NCI-H1092 treated with DMSO at 0.1 percent for 48 hours (cell line): ENCODE measurements at places on chromosomes 3 and 15.
A peak's percentile ranks its signal among the peaks of the same experiment; 100 is the strongest.

GRCh38 chr15:75468913-75469598 is 17.6 kb upstream of the SIN3A start:
- DNase-seq = no peak

GRCh38 chr3:16174389-16174788 is at the start of gene GALNT15:
Gene GALNT15, plus strand, starts transcription at chr3:16174680. Its CDS starts 472 bp downstream, at chr3:16175152.
- DNase-seq = no peak

DNA sequence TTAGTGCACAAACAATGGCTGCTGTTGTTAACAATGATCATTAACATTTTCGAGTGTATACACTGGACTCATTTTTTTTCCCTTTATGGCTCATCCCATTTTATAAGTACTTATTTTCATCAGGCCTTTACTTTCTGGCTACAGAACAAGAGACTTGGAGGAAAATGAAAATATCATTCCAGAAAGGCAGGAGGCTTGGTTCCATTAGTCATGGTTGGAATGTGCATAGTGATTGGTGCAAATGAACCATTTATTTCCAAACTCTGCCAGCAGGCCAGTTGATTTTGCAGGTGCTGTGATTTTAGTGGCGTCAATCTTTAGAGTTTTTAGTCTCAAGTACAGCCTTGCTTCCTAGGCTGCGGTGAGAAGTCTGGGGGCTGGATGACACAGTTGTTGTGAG is 151.8 kb downstream of the ITPR1 start:
- no peak for DNase-seq

DNA sequence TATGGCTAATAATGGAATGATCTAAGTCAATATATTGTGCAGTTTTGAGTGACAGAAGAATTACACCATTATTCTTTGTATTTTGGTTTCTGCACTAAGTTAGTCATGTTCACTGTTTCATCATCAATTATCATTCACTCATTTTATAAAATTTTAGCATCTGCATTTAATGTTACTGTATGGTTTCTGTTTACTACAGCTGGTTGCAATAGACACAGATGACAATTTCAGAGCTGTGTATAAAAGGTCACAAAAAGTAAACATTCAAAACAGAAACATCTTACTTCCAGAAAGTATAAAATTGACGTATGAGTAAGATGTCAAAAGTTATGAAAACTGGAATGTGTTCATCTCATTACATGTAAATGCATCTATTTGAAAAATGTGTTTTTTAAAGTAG is 111.1 kb upstream of the GBE1 start:
- DNase-seq = no peak

- no peak for DNase-seq
Observed at GRCh38 chr15:93089727-93090305, 805 bp upstream of the RGMA start.

DNA sequence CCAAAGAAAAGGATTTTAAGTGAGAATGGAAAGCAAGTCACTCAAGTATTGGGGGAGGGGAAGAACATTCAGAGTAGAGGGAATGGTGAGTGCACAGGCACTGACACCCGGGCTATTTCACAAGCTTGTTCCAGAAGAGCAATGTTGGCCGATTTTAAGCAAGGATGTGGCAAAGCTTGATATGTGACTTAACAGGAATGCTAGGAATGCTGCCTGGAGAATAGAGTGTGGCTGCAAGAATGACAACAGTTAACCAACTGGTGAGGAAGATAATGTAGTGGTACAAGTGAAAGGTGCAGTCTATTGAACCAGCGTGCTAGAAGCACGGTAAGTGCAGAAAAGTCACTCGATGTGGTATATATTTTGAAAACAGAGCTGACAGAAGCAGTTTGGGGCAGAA is 6.2 kb upstream of the CCDC80 start:
- DNase-seq = no peak

GRCh38 chr3:42510325-42510724 is 7.9 kb downstream of the VIPR1 start:
- no peak for DNase-seq

GRCh38 chr3:31579828-31580227 is 47.1 kb downstream of the STT3B start:
- no peak for DNase-seq

GRCh38 chr3:151371526-151371925 is 13.0 kb downstream of the P2RY12 start:
- DNase-seq = no peak

DNA sequence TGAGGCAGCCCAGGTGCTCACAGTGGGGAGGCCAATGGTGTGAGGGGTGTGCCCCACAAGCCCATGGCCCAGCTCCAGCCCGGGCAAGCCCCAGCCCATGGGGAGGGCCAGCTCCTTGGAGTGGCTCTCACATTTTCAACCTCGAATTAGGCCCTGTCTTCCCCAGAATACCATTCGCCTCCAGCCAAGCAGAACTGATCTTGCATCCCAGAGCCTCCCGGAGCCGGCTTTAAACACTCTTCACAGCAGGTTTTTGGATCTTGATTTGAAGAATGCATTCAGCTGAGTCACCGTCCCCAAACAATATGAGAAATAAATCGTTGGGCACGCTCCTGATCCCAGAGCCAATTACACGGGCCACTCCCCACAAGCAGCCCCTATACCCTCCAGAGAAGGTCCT is 23.7 kb downstream of the TPRA1 start:
- peak; percentile 51 for DNase-seq

DNA sequence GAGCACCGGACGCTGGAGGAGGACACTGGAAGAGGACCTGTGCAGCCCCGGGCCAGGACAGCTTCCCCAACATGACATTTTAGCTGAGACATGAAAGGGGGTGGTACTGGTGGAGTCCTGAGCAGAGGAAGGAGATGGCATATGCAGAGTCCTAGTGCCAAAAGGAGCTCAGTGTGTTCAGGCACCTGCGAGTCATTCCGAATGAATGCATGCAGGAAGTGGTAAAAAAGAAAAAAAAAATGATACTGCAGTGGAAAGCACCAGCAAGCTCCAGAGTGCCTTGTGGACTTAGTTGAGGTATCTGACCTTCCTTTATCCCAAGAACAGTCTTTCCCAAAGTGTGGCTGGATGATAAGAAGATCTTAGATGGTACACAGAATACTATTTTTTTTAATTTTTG is 6.6 kb upstream of the ZNF148 start:
- DNase-seq = no peak

DNA sequence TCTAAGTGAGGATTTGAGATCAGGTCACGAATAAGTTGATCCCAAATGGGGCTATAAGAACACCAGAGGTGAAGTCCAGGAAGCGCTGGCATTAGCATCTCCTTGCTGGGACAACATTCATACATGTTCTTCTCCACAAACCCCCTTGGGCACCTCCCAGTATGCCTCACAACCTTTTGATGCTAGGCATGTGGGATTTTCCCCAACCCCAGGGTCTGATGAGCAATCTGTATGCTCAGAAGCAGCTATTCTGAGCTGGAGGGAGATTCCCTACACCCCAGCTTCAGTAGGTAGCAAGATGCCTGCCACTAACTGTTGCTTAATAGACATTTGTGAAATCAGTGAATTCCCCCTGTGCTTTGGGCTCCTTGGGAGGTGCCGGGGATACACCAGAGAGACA is 32.2 kb downstream of the SLC6A11 start:
- no peak for DNase-seq

- DNase-seq = no peak
Observed at GRCh38 chr3:160675566-160676124, 1.3 kb upstream of the ARL14 start.

DNA sequence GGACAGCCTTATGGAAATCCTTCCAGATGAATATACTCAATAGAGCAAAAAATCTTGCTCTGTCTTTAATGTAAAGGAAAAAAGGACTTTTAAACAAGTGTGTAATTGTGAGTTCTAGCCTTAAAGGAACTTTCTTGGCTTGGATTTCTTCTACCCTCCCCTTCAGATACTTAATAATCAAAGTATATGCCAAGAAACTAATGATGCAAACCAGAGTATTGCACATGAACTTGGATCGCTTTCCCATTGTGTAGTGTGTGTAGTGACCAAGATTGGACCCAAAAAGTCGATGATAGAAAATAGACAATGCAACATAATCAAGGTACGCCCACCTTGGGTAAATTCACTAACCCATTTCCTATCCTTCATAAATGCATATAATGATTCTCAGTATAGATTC is 123.8 kb downstream of the TIGIT start:
- DNase-seq = no peak

GRCh38 chr3:183149915-183150750 is 12.4 kb downstream of the LAMP3 start:
- DNase-seq = no peak

GRCh38 chr3:73228000-73228399 is 166.5 kb downstream of the EBLN2 start:
- no peak for DNase-seq

DNA sequence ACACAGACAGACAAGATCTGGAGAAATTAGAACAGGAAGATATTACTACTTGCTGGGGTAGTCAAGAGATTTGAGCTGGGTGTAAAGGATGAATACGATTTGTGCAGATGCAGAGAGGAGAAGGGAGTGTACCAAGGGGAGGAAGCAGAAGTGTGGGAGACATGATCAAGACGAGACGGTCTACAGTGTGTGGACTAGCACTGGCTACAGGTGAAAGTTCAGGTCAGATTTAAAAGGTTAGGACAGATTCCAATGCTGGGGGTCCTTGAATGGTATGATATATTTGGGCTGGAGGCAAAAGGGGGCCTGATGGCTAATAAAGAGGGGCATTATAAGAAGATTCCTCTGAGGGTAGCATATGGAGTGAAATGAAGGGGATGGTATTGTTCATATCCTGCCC is 12.1 kb downstream of the LDHAL6B start:
- DNase-seq = no peak

GRCh38 chr3:4583416-4583815 is 90.3 kb downstream of the ITPR1 start:
- no peak for DNase-seq

DNA sequence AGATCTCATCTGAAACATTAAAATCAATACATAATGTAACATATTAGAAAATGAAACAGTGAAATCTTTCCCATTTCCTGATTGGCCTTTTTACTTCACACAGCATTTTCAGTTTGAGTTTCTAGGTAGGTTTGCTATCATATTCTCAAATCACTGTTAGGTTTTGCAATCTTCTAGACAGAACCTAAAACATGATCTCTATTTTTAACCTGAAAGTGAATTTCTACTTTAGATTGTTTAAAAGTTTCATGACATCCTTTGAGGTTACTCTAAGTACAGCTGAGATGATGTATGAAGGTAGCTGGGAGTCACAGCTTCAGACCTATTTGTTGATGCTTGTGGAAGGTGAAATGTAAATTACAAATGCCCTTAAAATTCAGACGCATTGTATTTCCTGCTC is 118.4 kb upstream of the GPR149 start:
- DNase-seq = no peak

GRCh38 chr3:18751514-18751913 is 326.4 kb upstream of the SATB1 start:
- DNase-seq = peak; percentile 55

GRCh38 chr3:39062180-39062579 is 10.4 kb downstream of the WDR48 start:
- DNase-seq = no peak

DNA sequence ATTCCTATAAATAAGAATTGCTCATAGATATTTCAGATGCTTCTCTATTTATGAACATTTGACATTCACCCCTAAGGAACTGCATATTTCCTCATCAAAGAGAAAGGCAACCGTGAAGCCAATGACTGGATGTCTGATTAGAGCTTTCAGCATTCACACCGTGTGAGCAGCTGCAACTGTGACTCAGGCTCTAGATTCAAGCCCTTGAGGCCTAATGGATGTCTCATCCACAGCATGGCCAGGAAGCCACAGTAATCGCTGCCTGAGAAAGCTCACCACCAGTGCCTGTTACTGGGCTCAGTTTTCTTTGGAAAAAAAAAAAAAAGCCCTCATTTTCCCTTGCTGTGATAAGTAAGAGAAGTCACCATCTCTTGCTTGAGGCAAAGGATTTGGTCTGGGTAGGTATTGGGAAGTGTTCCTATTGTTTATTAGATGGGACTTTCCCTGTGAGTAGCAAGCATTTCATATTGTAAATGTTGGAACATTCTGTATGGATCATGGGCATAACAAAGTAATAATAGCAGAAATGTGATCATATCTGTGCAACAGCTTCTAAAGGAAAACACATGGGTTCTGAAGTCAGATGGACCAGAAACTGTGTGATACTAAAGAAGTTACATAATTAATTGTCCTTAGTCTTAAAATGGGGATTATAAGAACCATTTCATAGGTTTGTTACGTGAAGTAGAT is 783.7 kb downstream of the AGBL1 start:
- no peak for DNase-seq

DNA sequence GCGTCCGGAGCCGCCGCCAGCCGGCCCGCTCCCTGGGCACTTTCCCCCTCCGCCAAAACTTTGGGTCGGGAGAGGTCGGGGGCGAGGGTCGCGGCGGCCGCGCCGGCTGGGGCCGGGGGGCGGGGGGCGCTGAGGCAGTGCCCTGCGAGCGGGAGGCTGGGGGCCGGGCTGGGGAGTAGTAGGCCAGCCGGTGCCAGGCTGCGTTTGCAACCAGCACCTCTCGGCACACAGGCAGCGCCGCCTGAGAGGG is 452 bp downstream of the BBX start:
- DNase-seq = no peak

GRCh38 chr3:141851411-141851810 is 25.0 kb upstream of the ATP1B3 start:
- DNase-seq = no peak

DNA sequence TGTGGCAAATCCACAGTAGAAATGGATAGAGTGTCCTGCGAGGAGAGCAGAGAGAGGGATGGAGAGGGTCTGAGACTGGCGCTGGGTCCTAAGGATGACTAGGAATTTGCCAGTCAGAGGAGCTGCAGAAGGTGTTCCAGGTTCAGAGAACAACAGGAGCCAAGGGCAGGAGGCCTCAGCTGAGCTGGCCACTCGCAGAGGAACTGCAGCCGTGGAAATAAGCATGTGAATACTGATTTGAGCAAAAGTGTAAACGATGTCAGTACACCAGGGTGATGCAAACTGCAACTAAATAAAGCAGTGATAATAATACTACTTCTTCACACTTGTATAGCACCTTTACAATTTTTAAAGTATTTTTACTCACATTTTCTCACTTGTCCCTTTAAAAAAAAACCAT is 24.6 kb downstream of the SEMA6D start:
- no peak for DNase-seq

- DNase-seq = no peak
Observed at GRCh38 chr3:4805662-4806061, 173.6 kb upstream of the BHLHE40 start.

DNA sequence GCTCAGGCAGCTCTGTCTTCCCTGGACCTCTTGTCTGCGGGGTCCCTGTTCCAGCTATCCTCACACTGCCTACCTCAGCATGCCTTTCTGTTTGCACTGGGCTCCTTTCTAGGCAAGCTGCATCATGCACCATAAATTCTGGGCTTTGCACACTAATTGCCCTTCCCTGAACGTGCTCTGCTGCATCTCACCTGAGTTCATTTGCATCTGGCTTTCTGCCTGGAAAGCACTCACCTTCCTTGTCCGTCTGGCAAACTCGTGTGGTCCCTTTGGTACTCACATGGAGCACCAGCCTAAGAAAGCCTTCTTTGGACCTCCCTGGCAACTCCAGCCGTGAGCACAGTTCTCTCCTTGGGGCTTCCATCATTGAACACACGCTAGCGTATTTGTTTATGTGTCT is 365.6 kb downstream of the SV2B start:
- DNase-seq = peak; percentile 26

GRCh38 chr3:165339753-165340152 is 143.6 kb upstream of the SLITRK3 start:
- peak; percentile 3 for DNase-seq
